Adrenal gland (tissue), 19 donors: ENCODE measurements at places on chromosomes 11 and 22. TPM values are rescaled to one million over a fixed set of nuclear protein-coding genes. Genes with fewer than 3 reads are reported as not detected.

The FXYD6 gene
- 83.2 TPM for polyA plus RNA-seq

DNA sequence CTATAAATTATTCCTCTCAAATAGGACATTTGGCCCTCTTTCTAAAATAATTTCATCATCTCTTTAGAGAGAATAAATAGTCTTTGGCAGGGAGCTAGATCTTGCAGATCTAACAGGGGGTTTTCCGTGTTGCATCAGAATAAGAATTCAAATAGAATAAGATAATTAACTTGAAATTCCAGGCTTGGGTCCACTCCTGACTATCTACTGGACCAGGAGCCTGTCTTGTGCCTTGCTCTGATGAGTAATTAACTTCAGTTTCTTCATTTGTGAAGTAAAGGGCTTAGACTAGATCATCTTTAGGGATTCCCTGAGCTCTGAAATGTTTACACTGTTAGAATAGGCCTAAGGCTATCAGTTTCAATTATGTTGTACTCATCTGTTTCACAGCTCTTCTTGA, 23.5 kb upstream of the TMEM123 start:
- H3K4me3 ChIP-seq, result no peak overlapping the region
- no peaks in the 10 kb centered on the region for H3K27me3 ChIP-seq
- H3K4me1 ChIP-seq, result no peaks in the 10 kb centered on the region
- DNase-seq, result no peak
- H3K36me3 ChIP-seq, result no peaks in the 10 kb centered on the region

DNA sequence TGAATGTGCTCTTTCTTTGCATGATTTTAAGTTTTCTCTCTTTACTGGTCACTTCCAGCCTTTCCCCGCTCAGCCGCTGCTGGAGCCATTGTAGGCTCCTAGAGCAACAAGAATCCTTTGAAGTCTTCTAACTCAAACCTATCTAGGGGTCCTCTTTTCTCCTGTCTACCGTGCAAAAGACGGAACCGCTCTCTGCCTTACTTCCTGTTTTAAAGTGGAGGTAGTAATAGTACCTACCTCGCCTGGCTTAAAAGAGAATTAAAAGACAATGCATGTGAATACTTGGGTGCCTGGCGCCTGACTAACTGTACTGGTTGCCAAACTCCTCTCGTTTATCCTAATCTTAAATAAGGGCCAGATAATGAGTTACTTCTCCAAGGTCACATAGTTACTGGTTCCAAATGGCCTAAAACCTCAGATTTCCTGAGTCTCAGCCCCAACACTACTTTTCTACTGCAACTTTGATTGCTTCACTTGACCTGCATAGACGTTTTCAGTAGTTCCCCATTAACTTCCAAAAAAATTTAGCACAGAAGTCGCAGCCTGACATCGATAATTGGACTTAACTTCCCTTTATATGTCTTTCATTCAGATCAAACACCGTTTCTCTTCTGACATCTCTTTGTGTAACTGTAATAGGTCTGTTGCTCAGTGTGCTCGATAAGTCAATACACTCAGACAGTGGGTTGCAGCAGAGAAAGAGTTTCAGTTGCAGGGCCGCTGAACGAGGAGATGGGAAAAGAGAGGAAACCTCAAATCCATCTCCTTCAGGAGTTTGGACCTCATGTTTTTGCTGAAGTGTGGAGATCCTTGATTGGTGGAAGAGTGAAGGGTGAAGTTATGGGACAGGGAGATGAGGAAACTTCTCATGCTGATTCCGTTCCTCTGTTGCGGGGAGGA, 891 bp downstream of the SAMM50 start:
- H3K4me1 ChIP-seq, result peaks cover 23% of the 10 kb centered on the region
- peak overlapping the region; percentile 96 for H3K27ac ChIP-seq
- H3K36me3 ChIP-seq, result no peaks in the 10 kb centered on the region
- DNase-seq, result no peak
- peak overlapping the region; percentile 44 for H3K4me3 ChIP-seq

- H3K4me3 ChIP-seq, result no peak overlapping the region
- DNase-seq, result no peak
- H3K27me3 ChIP-seq, result no peaks in the 10 kb centered on the region
- H3K36me3 ChIP-seq, result no peaks in the 10 kb centered on the region
- no peaks in the 10 kb centered on the region for H3K4me1 ChIP-seq
- H3K27ac ChIP-seq, result no peak overlapping the region
Observed at GRCh38 chr11:70252844-70253243, 17.6 kb upstream of the PPFIA1 start.

DNA sequence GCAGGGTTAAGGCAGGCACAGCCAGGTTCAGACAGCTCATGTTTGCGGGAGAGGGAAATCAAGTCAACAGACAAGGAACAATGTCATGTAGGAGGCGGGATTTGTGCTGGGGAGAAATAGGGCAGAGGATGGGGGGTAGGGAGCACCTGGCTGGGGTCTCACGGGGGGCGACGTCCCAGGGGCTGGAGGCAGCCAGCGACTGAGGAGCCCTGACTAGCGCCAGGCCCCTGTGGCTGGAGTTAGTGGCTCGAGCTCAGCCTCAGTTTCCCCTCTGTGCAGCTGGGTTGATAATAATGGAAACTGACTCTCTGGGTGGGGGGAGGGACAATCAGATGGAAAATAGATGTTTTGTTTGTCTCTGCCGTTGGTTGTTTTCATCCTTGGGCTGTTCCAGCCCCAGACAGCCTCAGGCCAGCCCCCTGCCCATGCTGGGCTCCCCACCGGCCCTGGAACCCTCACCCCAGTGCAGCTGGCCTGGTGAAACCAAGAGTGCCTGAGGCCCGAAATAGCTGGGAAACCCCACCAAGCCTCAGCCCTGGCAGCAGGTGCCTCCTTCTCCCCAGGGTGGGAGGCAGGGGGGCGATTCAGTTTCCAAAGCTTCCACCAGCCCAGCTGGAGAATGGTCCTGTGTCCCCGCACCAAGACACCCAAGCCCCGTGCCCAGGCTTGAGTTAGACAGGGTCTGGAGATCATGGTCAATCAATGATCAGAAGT, 44.1 kb downstream of the IGLL5 start:
- no peak overlapping the region for H3K4me3 ChIP-seq
- H3K27ac ChIP-seq, result no peak overlapping the region
- H3K36me3 ChIP-seq, result no peaks in the 10 kb centered on the region
- H3K4me1 ChIP-seq, result no peaks in the 10 kb centered on the region
- DNase-seq, result no peak
- peaks cover 5% of the 10 kb centered on the region for H3K27me3 ChIP-seq
